ENCODE measurements at places on chromosomes 12 and 14.

DNA sequence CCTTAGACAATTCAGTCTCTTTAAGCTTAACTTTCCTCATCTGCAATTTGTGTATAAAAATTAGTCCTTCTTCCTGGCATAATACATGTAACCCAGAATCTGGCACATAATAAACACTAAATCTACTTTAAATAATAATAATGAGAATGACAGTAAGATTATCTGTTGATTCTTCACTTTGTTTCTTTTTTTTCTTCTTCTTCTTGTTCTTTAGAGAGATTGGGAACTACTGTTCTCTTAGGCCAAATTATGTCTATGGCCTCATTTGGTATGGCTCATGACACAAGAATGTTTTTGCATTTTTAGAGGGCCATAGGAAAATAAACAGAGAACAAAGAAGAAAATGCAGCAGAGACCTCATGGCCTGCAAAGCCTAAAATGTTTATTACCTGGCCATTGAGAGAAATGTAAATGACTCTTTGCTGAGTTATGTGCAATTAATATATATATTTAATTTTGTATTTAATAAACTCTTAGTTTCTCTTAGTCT, 275.8 kb downstream of the SLC6A15 start:
- no peak for DNase-seq

- no peak for DNase-seq
Observed at GRCh38 chr12:29888777-29889176, 105.0 kb upstream of the TMTC1 start.

DNA sequence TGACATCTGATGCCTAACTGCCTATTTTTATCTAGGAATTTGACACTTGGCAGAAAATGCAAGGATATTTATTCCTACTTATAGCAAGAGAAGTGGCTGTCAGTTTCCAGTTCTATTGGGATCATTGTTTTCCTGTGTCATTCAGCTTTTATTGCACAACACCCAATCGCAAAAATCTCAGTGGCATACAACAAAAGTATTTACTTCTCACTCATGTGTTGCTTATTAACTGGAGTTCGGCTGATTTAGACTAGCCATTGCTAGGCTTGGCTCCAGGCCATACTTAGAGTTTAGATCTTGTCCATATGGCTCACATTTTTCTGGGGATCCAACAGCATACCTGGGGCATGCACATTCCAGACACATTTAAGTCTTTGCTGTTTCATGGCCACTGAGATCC, 218.6 kb upstream of the SYT1 start:
- DNase-seq, result no peak

GRCh38 chr12:94165670-94166364, 17.4 kb downstream of the PLXNC1 start:
- DNase-seq, result no peak

DNA sequence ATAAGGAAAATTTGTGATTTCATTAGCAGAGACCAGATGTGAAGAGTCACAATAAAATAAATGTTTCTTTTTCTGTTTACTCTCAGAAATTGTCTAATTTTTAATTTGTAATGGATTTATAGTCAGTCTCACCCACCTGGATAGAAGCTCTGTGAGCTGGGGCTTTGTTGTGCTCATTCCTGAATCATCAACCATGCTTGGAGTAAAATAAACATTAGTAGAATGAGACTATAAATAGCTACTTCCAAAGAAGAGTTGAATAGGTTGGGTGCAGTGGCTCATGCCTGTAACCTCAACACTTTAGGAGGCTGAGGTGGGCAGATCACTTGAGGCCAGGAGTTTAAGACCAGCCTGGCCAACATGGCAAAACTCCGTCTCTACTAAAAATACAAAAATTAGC, 185.3 kb upstream of the FBXO33 start:
- no peak for DNase-seq

DNA sequence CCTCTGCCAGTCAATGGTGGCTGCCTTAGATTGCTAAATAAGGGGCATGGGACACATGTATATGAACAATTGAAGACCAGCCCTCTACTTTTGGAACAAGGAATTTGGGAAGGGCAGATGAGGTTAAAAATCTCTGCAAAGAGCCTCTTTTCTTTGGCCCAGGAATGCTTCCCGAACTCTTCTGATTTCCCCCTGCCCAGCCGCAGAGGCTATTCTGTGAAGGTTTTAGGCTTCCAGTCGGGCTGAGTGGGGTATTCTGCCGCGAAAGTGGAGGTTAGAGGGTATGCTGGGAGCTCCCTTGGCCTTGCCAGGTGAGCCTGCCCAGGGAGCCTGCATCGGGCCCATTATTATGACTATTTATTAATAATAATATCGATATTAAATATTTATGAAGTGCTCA, 1.2 kb downstream of the POU6F1 start:
- no peak for DNase-seq

DNA sequence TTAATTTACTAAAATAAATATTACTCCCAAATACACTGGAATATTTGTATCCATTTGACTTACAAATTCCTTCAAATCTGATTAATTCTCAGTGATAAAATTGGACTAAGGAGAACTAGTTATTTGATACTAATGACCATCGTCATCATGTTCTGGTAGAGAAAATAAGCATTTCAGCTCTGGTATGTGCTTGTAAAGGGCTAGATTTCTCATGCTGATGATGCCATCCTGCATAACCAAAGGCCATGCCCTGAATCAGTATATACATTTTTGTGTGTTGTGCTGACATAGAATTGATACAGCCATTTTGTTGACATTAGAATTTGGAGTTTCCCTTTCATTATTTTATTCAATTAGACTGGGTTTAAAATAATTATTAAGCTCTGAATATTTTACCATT, 148.9 kb downstream of the PCNX1 start:
- no peak for DNase-seq

DNA sequence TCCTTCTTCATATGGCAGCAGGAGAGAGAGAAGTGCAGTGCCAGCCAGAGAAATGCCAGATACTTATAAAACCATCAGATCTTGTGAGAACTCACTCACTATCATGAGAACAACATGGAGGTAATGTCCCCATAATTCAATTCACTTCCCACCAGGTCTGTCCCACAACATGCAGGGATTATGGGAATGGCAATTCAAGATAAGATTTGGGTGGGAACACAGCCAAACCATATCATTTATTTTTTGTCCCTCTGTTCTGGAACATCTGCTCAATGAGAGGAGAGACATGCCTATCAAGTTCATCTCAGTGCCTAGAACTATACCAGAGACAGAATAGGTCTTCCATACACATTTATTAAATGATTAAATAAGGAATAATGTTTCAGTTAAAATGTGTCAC, 543.5 kb downstream of the NRXN3 start:
- DNase-seq, result no peak

GRCh38 chr14:50804181-50804721, 26.7 kb downstream of the NIN start:
- DNase-seq, result no peak

DNA sequence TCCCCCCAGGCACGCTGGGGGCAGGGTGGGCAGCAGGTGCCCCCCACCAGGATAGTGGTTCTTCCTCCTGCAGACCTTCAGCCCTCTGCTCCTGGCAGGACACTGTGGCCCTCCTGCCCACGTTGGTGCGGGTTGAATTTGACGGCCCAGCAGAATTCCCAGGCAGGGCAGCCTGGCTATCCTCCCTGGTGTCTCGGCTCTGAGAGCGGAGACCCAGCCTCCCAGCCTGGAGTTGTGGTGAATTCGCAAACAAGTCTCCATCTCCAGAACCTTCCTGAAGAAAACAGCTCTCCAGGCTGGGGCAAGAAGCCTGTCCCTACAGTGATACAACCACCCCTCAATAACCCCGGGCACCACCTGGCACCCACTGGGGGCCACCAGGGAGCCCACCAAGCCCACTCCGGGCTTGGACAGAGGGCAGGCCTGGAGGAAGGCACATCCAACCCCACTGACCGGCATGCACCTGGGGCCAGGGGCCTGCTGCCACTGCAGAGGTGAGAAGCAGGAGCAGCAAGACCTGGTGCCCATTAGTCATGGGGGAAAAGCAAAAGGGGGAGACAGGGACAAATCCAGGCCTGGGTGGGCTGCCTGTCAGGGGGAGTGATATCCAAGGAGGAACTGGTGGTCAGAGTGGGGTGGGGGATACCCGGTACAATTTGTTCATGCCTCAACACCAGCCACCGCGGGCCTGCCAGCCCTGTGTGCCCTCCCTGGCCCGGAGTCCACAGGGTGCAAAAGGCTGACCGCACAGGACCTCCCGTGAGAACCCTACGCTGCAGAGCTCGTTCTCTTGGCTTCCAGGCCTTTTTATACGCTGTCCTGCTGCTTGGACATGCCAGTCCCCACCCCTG, 3.6 kb downstream of the ANKRD9 start:
- no peak for DNase-seq

GRCh38 chr12:104609445-104609844, 152.7 kb downstream of the CHST11 start:
- DNase-seq, result no peak
